ENCODE measurements at places on chromosomes 3 and 15.
A peak's percentile ranks its signal among the peaks of the same experiment; 100 is the strongest.

DNA sequence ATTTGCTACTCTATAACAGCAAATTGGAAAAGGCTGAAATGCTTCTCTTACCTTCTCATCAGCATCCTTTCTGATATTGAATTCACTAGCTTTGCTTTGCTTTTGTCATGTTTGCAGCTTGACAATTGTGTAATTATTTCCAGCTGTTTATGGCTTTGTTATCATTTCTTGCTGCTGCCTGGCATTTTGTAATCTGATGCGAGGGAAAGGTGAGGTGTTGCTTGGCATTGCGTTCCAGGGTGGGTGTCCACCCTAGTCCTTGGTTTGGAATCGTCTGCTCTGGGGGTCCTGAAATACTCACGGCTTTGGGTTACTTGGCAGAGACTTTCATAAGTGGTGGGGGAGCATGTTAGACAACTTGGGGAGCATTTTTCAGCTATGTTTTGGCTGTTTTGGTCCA is 2.9 kb downstream of the CACNA2D3 start:
- no peak for DNase-seq

DNA sequence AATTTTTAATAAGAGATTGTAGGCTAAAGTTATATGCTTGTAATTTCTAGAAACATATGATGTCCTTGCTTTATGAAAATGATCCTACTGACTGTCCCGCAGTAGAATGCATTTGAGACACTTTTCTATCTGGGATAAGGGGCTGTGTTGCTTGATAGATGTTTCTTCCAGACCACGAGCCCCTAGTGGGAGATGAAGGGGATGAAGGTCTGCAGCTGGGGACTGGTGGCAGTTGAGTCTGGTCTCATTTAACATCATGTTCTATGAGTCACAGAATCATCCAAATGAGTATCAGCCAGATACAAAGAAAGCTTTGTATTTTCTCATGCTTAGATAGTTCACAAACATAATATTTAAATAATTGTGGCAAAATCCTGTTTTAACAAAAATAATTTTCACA is 84.3 kb upstream of the PRTG start:
- DNase-seq: no peak

DNA sequence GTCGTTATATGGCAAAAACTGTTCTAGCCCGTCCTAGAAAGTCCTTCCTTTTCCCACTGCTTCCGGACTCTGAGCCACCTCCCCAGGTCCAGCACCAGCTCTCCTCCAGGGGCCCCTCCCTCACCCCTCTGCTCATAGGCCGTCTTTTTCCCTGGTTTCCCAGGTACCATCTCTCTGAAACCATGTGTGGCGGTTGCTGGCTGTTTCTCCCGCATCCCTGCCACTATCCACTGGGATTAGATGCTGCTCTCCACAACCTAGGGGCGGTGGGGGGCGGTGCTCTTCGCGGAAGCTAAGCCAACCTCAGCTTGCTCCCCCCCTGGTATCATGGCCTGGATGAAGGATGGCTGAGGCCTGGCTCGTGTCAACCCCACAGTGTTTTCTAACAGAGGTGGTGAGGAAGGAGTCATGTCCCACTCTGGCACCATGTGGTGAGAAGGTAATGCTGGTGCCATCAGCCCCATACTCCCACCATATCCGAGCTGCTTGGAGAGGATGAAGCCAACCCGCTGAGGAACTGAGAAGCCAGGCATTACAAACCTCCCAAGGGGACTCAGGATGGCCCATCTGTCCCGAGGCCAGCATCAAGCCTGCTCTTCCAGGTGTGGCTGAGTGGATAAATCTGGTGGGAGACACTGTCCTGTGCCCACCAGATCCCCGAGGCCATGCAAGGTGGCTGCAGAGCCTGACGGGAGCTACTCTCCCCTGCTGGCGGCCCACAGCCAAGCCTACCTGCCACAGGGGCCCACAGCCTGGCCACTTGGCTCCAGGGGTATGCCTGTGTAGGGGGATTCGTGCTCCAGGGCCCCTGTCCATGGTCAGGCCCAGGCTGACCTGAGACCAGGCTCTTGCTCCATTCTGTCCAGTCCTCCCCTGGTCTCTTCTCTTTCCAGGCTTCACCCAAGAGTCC is 27.9 kb upstream of the SLC41A3 start:
- DNase-seq: peak; percentile 4

DNA sequence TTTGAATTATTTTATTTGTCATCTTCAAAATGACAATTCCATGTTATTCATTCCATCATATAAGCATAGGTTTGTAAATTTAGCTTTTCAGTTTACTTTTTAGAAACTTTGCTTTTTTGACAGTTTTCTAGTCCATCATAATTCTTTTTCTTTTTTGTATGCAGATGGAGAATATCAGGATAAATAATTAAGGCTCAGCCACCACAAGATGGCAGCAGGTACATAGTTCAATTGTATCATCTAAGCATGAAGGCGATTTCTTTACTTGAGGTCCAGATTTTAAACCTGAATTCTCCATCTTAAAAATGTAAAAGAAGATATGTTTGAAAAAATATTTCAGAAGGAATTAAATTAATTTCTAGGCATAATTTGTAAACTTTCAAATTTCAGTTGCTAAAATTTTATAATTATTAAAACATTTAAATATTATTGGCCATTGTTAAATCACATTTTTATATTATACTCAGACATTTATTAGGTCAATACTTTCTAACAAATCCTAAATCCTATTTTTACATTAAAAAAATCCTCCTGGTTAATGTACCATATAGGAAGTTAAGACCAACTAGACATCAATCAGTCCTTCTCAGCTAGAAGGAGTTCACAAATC is 15.1 kb downstream of the PLSCR5 start:
- no peak for DNase-seq

DNA sequence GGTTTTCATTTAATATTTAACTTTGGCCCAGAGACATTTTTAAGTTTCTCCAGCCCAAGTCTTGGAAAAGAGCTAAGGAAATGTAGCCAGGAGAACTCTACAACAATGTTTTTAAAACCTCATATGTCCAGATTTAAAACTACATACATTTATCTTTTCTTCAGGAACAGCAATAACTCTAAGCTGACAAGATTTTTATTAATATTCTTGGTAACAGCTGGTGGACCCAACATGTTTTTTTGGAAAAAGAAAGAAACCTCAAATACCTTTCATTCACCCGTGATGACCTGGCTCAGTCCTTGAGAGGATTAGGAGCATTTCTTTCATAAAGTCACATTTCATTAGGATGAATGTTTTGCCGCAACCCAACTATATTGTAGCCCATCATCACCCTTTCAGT is 50.4 kb upstream of the CMSS1 start:
- no peak for DNase-seq

GRCh38 chr3:50347187-50347813 is 1.8 kb upstream of the ZMYND10 start:
- peak; percentile 83 for DNase-seq

DNA sequence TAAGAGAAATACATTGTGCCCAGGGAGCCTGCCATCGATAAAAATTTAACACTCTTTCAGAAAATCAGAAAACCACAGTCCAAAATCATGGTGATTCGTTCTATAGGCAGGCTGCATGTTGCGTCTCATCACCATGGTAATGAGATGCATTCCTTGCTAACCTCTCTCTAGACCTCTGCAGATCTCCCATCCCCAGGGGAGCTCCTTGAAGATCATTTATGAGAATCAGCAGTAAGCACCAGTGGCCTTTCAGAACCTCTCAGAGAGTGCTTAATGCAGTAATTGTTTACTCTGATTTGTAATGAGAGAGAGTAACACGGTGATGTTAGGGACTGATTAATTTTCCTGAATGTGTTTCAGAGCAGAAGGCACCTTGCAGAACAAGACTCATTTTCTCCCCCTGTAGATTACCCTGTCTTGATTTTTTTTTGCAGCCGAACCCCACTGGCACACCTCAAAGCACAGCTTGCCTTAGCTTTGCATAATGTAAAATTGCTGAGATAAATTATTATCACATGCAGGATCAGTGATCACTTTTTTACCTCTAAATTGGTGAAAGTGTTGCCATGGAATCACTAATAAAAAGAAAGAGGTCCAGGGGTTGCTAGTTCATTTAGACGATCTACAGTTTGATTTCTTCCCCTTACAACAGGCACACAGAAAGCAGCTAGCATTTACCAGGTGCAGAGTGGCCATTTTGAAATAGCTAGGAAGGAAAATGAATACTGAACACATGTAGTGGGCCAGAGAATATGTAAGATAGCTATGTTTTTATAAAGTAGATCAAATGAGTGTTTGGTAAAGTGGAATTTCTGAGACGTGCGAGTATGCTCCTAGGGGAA is 98.9 kb upstream of the CHL1 start:
- no peak for DNase-seq

DNA sequence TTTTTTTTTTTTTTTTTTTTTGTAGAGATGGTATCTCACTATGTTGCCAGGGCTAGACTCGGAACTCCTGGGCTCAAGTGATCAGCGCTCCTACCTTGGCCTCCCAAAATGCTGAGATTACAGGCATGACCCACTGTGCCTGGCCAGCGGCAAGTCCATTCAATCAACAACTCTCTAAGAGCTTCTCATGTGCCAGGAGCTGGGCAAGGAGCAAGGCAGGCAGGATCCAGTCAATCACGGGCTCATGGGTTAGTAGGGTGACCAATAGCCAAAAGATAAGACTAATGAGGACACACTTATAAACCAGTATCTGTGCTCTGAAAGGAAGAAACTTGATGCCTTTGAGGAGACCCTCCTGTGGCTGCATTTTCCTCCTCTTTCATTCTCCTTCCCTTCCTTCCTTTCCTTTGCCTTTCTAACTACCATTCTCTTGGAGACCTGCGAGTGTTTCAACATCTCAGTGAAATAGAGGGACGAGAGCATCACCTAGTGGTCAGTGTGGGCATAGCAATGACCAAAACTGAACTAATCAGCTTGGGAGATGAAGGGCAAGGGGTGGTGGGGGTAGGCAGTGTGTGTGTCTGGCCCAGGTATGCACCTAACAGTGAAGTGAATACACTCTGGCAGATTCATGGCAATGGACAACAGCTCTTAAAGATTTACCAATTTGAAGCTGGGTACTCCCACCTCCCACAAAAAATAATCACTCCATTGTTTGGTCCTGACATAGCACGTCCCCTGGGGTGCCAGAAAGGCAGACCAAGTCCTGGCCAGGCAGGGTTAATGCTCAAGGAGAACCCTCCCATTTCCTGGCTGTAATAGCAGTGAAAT is 6.3 kb downstream of the RPP25 start:
- DNase-seq: peak; percentile 86
